Inflammatory macrophage (primary cell): ENCODE measurements at places on chromosomes 12 and 14.

DNA sequence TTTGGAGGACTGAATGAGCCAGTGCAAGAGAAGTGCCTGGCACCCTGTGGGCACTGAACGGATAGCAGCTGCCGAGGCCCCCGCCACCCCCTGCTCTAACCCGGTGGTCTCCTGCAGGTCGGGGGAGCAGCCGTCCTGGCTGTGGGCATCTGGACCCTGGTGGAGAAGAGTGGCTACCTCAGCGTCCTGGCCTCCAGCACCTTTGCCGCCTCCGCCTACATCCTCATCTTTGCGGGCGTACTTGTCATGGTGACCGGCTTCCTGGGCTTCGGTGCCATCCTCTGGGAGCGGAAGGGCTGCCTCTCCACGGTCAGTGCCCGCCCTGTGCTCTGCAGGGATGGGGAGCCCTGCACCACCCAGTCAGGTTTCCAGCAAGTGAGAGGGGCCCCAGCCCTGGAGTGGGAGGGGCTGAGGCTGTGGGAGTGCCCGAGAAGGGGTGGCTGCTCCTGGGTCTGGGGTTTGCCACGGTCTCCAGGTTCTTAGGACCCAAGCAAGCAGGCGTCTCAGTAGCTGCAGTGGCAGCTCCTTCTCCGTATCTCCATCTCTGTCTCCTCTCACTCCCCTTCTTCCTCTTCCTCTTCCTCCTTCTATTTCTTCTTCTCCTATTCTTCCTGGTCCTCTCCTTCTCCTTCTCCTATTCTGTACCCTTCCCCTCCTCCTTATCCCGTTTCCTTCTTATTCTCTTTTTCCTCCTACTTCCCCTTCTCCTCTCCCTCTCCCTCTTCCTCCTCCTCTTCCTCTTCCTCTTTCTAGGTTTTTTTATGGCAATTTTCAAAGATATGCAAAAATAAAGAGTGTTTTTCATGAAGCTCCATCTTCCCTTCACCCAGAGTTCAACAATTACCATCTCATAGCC lies 37.4 kb downstream of the TSPAN11 start:
- DNase-seq = no peak

DNA sequence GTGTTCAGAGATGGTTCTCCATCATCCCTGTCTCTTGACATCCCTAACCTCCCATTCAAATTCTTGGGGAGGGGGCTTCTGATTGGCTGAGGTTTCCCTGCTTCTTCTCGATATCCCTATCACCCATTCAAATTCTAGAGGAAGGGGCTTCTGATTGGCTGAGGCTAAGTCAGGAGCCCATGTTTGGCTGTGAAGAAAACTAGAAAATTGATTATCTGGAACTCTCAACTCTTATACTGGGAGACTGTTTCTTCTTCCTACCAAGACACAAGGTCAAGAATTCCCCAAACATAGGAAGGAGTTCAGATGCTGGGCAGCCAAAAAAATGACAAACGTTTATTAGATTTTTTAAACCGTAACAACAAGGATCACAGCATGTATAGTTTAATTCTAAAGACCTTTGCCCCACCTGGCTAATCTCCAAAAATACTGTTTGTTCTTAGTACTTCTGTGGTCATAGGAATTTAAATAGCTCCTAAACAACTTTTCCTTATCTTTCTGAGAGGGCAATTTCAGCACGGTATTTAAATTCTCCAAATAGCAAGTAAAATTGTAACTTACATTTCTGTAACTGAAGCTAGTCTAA lies 26.4 kb downstream of the SPIC start:
- no peak for DNase-seq

DNA sequence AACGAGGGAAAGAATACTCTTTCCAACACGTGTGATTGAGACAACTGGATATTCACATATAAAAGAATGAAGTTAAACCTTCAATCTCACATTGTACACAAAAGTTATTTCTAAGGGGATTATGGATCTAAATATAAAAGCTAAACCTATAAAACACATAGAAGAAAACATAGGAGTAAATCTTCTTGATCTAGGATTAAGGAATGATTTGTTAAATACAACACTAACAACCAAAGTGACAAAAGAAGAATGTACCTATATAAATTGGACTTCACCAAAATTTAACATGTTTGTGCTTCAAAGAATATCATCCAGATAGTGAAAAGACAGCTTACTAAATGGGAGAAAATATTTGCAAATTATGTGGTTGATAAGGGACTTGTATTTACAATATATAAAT lies 36.9 kb upstream of the DLGAP5 start:
- DNase-seq = no peak

- no peak for DNase-seq
These were observed 189.5 kb upstream of the PLEKHG7 start for GRCh38 chr12:92513231-92513730.

GRCh38 chr14:54936816-54937215 lies 34.2 kb upstream of the GCH1 start:
- no peak for DNase-seq

DNA sequence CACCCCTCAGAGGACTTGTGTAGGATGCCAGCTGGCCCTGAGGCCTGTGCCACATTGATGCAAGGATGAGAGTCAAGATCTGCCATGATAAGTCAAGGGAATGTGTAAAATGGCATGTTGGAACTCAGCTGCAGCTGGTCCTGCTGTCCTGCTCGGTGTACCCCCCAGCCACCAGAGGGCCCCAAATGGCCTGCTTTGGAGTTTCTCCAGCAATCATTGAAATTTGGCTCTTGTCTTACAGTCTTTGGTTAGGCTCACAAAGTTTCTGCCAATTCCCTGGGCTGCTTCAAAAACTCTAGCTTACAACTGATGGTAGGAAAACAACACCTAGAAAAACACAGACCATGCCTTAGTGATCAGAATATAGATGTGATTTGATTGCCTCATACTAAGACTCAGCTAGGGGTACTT lies 76.8 kb downstream of the HSD17B6 start:
- peak; percentile 80 for DNase-seq

DNA sequence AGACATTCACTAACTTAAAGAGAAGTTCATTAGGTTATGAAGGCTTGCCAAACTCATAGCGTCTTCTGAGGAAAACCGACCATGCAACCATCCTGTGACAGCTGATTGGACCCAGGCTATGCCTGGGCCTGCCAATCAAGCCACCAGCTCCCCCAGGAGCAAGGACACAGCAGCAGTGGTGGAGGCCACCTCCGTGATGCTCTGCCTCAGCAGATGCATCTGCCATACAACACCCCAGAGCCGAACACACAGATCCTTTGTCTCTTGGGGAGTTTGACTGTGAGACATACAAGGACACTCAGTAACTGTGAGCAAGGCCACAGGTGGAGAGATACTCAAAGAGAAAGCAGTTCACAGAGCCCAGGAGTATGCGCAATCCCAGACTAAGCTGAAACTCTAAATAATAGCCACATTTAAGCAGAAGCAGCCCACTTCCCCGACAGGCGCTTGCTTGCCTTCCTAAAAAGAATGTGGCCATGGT lies 10.0 kb upstream of the CNIH1 start:
- DNase-seq = peak; percentile 51

- DNase-seq = peak; percentile 84
These were observed 88.5 kb downstream of the GXYLT1 start for GRCh38 chr12:42056130-42056529.

DNA sequence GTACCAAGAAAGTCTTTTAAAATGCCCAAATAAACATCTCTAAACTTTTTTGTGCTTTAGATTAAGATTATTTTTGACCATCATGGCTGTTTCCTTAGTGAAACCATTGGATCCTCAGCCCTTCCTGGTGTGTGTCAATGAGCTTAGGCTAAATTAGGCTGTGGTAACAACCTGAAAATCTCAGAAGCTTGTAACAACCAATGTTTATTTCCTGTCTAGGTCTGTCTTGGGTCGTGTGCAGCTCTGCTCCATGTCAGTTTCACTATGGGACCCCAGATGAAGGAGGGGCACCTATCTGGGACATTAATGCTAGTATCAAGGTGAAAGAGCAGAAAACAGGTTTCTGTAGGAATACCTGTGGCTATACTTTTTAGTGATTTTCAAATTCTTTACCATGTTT lies 49.9 kb downstream of the KCNMB4 start:
- no peak for DNase-seq

- DNase-seq = no peak
These were observed 35.1 kb downstream of the NIN start for GRCh38 chr14:50795909-50796308.

- DNase-seq = no peak
These were observed 32.8 kb downstream of the NOS1 start for GRCh38 chr12:117328556-117329100.

GRCh38 chr12:62396750-62397149 lies 69.9 kb upstream of the MON2 start:
- no peak for DNase-seq

GRCh38 chr12:121222847-121223246 lies 12.9 kb downstream of the P2RX4 start:
- DNase-seq = no peak
